ENCODE measurements at places on chromosomes 13 and 19.

GRCh38 chr13:100789968-100790367 lies 115.4 kb upstream of the TMTC4 start:
- no peak for DNase-seq

- DNase-seq, result no peak
Measured at GRCh38 chr19:35109395-35110112, 6.1 kb upstream of the FXYD3 start.

DNA sequence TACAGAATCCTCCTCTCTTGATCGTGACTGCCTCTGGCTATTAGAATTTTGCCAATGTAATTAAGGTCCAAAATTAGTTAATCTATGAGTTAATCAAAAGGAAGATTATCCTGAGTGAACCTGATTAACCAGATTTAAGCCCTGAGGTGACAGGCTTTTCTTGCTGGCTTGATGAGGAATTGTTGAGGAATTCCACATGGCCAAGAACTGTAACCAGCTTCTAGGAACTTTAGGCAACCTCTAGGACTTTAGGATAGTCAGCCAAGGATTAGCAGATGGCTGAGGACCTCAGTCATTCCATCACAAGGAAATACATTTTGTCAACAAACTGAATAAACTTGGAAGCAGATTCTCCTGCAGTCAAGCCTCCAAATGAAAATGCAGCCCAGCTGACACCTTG lies 84.8 kb downstream of the STOML3 start:
- DNase-seq, result no peak

DNA sequence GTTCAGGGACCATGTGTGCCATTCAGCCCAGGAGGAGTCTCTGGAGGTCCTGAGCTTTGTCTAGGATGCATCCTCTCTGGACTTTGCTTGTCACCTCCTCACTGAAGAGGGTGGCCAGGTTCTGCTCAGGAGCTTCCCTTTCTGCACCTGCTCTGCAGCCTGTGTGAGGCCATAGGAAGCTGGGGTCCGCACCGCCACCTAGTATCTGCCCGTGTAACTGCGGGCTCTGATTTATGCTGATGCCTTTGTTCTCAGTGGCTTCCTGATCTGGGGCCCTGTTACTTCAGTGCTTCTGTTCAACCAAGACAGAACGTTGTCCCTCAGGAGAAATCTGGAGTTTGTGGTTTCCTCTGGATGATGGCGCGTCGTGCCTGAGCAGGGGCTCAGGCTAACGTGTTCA lies 15.5 kb downstream of the ZNF610 start:
- DNase-seq, result no peak

DNA sequence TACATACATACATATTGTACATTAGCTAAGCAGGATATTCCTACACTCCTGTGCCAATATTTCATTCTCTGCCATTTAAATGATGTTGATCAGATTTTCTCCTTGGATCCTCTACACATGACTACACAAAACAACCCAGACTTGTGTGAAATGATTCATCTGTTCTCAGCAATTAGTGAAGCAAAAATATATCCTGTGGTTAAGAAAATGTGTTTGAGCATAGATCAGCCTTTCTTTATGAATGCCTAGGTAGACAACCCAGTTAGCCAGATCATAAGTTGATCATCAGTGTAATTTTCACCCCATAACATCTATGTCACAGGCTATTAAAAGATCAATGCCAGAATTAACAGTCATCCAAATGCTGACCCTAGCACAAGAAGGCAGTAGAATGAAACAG lies 275.2 kb upstream of the EDNRB start:
- no peak for DNase-seq

DNA sequence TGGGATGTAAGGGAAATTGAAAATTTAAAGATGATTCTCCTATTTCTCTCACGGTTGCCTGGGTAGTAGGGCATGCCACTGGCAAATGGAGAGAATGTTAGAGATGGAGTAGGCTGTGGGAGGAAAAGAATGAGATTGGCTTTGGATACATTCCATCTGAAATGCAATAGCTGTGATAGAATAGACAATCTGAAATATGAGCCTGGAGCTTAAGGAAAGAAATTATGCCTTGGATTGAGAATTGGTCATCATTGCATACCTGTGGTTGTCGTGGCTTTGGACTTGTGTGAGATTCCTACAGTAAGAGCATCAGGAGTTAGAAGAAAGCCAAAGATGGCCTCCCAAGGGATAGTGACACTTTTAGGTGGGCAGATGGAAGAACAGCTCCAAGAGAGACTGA lies 305.1 kb upstream of the SLC10A2 start:
- no peak for DNase-seq

GRCh38 chr13:79742923-79743322 lies 262.0 kb downstream of the NDFIP2 start:
- no peak for DNase-seq

DNA sequence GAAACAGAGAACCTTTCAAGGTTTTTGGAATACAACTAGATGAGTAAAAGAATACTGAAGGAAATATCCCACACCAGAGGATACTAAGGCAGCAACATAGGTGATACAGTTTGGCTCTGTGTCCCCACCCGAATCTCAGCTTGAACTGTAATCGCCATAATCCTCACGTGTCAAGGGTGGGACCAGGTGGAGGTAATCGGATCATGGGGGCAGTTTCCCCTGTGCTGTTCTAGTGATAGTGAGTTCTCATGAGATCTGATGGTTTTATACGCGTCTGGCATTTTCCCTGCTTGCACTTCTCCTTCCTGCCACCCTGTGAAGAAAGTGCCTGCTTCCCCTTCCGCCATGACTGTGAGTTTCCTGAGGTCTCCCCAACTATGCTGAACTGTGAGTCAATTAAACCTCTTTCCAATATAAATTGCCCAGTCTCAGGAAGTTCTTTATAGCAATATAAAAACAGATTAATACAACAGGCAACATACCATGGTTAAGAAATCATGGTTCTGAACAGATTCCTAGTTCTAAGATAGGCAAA lies 97.0 kb downstream of the ABCC4 start:
- DNase-seq, result no peak

DNA sequence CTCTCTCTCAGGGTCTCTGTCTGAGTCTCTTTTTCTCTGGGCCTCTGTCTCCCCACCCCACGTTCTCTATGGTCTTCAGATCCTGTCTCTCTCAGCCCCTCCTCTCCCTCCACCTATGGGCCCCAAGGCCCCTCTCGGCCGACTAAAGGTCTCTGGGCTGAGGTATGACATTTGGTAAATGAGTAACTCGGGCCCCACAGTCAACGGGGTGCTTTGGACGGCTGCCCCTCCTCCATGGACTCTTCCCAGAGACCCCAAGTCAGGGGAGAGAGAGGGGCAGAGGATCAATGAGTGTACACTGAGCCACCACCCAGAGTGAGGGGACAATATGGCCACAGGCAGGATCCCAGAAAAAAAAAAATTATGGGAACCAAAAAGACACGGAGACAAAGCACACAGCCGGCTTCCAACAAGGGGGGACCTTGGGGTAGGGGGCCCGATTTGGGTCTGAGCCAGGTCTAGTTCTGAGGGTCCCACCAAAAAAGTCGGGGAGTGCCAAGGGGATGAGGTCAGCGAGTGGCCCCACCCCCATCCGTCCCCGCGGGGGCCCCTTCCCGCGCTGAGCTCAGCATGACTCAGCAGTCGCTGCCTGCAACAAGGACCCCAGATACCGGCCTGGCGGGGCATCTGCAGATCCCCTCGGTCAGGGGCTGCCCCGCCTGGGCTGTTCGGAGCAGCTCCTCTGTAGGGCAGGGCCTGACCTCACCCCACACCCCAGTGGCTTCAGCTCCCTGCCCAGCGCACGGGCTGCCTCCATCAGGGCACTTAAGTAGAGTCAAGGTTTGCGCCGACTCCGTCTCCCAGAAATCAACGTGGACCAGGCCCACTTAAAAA lies 1.5 kb upstream of the FTL start:
- peak; percentile 76 for DNase-seq
